ENCODE measurements at places on chromosomes 13 and 19.

DNA sequence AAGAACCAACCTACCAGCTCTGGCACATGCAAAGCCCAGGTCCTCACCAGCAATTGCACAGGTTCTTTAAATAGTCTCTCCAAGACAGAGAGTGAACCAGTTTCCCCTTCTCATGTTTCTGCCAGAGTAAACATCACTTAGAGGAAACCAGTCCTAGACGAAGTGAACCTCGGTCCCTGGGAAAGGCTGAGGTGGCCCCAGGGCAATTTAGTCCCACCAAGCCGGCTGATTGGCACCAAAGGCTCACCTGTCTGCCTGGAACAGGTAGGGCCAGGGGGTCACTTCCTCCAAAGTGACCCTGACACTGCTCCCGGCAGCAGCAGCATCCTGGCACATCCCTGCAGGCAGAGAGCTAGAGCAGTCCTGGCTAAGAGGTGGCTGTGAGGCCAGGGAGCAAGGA lies 122.9 kb upstream of the ZNF507 start:
- no peak for DNase-seq

- DNase-seq = no peak
Measured at GRCh38 chr19:51075998-51076397, 6.7 kb downstream of the KLK14 start.

DNA sequence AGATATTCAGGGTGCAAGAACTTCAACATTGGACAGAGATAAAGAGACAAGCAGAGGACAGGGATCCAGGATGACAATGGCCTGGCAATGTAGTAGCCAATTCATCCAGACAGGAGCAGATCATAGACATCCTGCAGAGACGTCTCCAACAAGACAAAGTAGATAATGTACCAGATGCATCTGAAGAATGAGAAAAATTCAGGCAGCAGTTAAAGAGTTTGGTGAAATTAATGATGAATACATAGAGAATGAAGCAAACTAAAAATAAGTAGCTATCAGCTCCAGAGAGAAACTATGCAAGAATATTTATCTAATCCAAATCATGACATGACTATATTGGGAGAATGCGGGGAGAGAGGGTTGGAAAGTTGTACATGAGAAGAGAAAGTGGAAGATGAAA lies 278.4 kb upstream of the DACH1 start:
- DNase-seq = no peak

DNA sequence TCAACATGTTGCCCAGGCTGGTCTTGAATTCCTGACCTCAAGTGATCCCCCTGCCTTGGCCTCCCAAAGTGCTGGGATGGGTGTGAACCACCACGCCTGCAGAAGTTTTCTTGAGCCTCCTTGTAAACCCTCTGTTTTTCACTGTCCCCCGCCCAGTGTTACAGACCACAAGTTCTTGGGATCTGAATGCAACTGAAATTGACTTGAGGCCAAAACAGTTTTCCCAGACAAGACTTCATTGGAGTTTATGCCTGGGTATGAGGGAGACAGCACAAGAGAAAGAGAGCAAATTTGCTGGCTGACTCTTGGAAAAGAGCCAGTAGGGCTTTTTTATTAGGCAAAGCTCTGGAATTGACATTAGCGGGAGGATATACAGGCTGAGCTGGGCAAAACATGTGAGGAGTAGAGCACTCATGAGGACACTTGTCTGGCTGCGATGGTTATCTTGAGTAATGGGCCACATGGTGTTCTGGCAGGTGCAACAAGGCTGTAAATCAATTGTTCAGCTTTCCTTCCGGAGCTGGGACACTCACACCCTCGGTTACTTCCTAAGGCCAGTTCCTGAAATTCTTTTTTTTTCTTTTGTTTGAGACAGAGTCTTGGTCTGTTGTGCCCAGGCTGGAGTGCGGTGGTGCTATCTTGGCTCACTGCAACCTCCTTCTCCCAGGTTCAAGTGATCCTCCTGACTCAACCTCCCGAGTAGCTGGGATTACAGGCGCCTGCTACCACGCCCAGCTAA lies 12.7 kb upstream of the HNRNPL start:
- no peak for DNase-seq
